ENCODE measurements at places on chromosomes 12 and 14.

- no peak for DNase-seq
Measured at GRCh38 chr12:84150201-84150600, 762.4 kb downstream of the SLC6A15 start.

GRCh38 chr14:90091393-90091792 is 29.6 kb downstream of the KCNK13 start:
- DNase-seq: no peak

GRCh38 chr12:42386308-42386707 is 60.3 kb downstream of the PPHLN1 start:
- DNase-seq: no peak

- DNase-seq: no peak
Measured at GRCh38 chr12:105275997-105276733, 40.2 kb upstream of the APPL2 start.

DNA sequence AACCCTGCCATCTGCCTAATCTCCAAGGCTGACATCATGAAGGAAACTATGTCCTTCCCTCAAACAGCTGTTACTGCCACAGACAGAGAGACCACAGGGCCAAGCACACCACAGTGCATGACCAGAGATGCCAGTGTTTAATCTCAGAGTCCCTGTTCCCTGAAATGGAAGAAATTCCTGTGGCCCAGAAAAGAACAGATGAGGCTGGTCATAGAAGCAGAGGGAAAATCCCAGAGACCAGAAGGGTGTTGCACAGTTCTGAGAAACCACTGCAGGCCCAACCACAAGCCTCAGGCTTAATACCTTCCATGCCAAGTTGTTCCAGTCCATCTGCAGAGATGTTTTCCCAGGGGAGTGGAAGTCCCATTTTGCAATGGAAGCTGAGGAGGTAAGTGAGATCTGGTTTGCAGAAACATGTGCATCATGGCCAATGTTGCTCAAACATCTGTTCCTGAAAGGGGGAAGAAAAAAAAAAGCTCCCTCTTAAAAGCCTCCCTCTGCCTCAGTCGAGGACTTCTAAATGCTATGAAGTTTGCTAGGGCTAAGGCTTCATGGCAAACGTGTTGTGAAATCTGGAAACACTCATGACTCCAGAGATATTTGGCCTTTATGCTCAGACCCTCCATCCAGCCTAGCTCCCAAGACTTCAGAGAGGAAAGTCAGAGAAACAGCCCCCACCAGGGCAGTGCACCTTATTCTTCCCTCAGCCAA is 98.6 kb downstream of the SCARB1 start:
- no peak for DNase-seq

DNA sequence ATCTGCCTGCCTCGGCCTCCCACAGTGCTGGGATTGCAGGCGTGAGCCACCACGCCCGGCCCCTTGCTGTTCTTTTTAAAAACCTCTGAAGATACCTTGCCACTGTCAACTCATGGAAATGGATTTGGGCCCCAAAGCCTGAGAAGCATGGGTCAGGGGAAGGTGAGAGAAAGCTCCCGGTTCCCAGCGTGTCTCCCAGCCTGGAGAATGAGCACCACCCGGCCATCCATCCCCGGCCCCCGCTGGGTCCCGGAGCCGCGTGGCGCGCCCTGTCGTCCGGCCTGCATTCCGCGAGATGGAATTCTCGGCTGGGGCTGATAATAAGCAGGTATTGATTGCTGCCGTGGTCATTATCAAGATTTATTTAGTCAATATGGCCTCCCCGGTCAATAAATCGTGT is 126.5 kb upstream of the MYL2 start:
- DNase-seq: no peak

DNA sequence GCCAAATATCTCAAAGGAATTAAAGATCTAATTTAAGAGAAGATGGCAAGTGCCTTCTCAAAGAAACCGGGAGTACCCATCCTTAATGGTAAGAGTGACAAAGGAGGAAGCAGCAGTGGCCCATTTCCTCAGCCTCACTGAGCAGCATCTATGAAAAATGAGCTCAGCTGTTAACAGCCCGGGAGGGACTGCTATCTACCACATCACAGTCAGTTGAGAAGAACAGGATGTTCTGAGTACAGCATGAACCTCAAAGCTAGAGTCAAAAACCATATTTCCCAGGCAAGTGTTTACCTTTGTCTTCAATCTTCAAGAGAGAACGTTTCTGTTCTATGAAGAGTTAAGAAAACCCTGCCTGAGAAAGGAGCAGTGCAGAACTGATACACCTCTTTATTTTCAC is 115.0 kb downstream of the BTG1 start:
- no peak for DNase-seq

- no peak for DNase-seq
Measured at GRCh38 chr12:109844091-109844490, 10.9 kb upstream of the TRPV4 start.

DNA sequence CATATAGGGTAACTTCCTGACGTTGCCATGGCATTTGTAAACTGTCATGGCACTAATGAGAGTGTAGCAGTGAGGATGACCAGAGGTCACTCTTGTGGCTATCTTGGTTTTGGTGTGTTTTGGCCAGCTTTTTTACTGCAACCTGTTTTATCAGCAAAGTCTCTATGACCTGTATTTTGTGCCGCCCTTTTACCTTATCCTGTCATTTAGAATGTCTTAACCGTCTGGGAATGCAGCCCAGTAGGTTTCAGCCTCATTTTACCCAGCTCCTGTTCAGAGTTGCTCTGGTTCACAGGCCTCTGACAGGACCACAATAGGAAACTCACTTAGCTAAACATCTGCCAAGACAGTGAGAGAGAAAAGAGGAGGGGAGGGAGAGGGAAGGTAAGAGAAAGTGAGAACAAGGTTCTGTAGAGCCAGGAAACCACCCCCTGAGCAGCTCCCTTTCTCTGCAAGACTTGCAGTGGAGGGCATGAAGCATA is 64.8 kb upstream of the PLEKHG3 start:
- DNase-seq: no peak

GRCh38 chr12:97425802-97426491 is 36.7 kb upstream of the RMST start:
- DNase-seq: no peak

All from substantia nigra (tissue), 51 donors.